ENCODE measurements at places on chromosomes 12 and 14.

GRCh38 chr12:66132408-66132807 is 1.9 kb upstream of the LLPH start:
- DNase-seq = no peak

- DNase-seq = no peak
Measured at GRCh38 chr14:89616852-89617341, 199.9 kb upstream of the FOXN3 start.

- DNase-seq = no peak
Measured at GRCh38 chr12:88752183-88752582, 171.9 kb upstream of the KITLG start.

DNA sequence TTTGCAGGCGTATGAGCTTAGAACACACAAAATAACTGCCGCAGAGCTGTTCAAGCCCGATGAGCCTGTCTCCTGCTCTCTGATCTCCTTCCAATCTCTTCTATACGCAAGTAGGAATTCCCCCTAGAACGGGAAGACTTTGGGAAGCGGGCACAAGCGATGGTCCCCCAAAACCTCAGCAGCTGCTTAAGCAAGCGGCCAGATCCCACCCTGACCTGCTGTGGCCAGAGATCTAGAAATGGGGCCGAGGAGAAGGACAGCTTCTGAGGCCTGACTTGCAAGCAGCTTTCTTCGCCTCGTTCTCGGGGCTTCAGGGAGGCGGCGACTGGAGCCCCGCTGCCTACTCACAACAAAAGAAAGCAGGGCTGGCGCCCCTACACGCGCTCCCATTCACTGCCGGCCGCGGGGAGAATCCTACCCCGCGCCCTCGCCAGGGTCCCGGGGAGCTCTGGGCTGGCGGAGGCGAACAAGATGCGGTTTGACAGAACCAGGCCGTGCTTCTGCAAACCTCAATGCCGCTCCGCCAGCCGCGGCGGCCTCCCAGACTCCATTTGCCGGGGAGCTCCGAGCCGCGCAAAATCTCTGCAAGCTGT is 922 bp downstream of the TBX5 start:
- no peak for DNase-seq

Measured in NCI-H1092 (cell line).